NCI-H1417 (cell line): ENCODE measurements at places on chromosomes 2 and 18.
A peak's percentile ranks its signal among the peaks of the same experiment; 100 is the strongest.

- DNase-seq, result peak; percentile 42
Observed at GRCh38 chr2:160271171-160272086, 71.4 kb upstream of the ITGB6 start.

GRCh38 chr18:10518595-10519255 is 7.1 kb upstream of the NAPG start:
- DNase-seq, result peak; percentile 55

GRCh38 chr2:73935641-73936040 is 9.0 kb downstream of the DGUOK start:
- DNase-seq, result no peak

DNA sequence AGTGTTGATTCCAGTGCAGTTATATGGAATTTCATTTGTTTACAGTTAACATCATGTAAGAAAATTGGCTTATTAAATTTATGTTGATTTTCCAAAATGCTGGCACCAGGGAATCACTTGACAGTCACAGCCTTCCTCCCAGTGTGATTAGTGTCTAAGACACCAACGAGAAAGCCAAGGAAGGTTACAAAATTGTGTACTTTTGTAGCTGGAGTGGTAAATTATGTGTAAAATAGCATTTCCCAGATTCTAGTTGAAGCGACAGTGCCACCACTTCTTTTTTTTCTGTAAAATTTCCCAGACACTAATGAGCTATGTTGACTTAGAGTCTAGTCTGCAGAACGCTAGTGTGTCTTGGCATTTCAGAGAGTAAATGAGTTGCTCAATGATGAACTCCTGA is 101.3 kb downstream of the NCK2 start:
- DNase-seq, result no peak

DNA sequence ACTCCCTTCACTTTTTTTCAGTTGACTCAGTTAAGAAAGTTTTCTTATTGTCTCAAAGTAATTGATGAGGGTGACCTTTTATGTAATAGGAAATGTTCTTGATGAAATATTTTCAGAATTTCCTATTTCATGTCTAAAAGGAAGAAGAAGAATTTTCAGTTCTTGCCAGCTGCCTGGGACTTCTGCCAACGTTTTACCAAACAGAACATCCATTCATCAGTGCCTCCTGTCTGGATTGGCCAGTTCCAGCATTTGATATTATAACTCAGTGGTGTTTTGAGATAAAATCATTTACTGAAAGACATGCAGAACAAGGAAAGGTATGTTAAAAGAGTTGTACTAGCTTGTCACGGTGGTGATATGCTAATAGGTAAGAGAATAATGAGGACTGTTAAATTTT is 104.7 kb upstream of the MYO3B start:
- no peak for DNase-seq

DNA sequence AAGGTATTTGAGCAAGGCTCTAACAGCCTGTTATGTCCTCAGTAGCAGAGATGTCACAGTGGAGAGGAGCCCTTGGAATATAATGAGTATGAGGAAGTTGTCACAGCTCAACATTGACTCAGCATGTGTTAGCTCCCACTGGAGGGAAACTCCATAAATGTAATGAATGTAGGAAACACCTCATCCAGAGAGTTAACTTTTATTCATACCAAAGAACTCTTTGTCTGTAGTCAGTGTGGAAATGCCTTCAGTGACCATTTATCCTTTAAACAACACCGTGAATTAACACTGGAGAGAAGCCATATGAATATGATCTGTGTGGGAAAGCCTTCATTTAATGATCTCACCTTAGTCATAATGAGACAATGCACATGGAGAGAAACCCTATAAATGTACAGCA is 59.7 kb downstream of the CYP1B1 start:
- no peak for DNase-seq

GRCh38 chr18:36513556-36513955 is 216.0 kb downstream of the FHOD3 start:
- DNase-seq, result peak; percentile 58

DNA sequence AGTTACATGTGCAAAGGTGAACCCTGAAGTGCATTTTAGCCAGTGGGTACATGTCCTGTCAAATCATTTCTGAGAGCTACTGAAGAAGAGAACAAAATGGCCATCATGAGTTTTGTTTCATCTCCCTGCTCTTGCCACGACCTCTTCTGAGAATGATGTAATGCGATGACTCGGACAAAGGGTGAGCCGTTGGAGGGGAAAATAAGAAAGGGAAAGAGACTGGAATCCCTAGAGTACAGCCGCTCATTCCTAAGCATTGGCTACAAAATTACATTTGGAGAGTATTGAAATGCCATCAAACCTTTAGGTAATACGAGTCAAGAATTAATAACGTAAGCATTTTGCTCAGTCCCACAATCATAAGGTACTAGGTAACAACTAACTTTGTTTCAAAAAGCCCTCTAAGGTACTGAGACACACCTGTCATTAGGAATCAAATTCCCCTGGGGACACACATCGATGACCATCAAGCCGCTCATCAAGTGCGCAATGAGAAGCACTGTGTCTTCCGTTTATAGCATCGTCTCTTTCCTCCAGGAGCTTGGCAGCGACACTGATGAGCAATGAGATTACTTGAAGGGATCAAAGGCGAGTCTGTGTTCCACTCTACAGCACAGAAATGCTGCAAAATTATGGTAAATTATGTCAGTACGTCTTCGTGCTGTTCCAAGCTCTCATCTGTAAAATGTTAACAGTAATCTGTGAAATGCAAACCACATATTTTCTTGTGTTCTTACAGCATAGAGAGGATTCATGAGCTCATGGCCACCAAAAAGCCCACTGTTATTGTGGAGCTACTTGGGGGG is 97.3 kb upstream of the PIEZO2 start:
- no peak for DNase-seq

- DNase-seq, result no peak
Observed at GRCh38 chr2:167289651-167290410, 401.6 kb downstream of the XIRP2 start.

DNA sequence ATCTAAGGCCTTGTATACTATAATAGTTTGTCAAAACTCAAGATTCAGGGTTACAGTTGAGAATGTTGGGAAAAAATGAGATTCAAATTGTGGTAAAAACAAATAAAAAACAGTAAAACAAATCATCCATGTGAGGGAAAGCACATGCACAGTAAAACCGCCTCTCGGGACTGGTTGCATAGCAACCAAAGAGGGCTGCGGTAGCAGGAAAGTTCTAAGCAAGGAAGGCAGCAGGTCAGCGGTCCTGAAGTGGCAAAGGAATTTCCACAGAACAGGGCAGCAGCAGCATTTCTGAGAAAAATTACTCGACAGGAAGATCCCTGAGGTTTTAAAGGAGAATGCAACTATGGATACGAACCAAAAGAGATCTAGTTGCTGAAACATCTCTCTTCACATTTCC is 93.7 kb downstream of the DYNAP start:
- DNase-seq, result peak; percentile 49

- no peak for DNase-seq
Observed at GRCh38 chr18:24185805-24186204, 46.9 kb downstream of the CABYR start.

- DNase-seq, result no peak
Observed at GRCh38 chr2:230783101-230783500, 70.5 kb downstream of the CAB39 start.

DNA sequence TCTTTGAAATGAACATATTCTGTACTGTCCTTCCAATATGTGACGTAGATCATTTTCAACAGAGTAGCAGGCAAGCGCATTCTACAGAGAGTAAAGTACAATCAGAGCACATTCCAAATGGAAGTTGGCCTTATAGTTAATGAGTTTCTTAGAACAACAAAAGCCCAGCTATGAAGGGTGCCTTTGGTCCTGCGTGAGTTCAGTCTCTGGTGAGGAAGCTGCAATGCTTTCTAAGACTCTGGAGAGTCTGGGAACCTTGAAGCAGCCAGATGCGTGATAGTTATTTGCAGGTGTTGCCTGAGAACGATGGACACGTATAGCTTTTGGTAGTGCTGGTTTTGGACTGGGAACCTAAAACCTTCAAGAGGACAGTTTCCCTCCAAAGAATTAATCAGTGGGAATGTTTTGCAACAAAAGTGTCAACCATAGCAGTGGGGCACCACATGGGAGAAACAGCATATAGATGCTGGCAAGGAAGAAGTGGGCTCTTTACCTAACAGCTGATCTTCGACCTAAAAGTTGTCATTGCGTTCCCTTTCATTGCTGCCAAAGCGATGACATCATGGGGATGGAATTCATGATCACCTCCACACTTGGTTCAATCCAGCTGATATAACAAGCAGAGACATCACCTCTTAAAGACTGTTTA is 9.3 kb upstream of the SNORC start:
- DNase-seq, result no peak

- peak; percentile 56 for DNase-seq
Observed at GRCh38 chr18:79766308-79766707, 31.4 kb upstream of the KCNG2 start.

GRCh38 chr2:70703900-70704549 is 64.0 kb downstream of the ADD2 start:
- no peak for DNase-seq

GRCh38 chr2:190997526-190998113 is 16.4 kb downstream of the STAT1 start:
- DNase-seq, result peak; percentile 42

GRCh38 chr2:234454433-234454832 is 42.4 kb downstream of the ARL4C start:
- DNase-seq, result no peak

DNA sequence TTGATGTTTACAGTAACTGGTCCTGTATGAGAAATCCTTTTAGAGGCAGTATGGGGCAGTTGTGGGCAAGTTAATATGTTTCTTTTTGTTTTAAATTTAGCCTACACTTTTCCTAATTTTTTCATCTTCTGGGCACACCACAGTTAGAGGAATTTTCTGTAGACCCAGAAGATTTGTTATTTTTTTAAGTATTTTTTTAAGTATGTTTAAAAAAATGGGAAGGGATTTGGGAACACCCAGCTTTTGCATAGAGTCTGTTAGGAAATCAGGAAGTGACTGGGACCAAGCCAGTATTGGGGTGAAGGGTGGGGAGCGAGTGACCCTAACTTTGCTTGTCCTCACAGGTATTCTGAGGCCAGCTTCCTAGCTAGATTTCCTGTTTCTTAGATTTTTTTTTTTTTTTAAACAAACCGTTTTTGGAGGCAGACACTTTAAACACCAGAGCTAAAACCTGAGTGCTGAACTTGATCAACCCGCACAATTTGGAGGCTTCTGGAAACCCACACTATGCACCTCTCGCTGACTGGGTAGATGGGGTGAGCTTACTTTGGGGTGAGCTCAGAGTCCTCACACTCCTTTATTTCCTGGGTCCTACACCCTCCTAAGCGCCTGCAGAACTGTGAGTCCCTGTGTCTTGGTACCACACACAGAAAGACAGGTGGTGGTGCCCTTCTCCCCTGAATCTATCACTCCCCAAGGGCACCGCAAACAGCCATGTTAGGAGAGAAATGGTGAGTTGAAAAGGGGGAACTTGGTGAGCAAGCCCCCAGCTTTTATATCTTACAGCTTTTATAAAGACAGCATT is 5.2 kb downstream of the GATA6 start:
- DNase-seq, result no peak

DNA sequence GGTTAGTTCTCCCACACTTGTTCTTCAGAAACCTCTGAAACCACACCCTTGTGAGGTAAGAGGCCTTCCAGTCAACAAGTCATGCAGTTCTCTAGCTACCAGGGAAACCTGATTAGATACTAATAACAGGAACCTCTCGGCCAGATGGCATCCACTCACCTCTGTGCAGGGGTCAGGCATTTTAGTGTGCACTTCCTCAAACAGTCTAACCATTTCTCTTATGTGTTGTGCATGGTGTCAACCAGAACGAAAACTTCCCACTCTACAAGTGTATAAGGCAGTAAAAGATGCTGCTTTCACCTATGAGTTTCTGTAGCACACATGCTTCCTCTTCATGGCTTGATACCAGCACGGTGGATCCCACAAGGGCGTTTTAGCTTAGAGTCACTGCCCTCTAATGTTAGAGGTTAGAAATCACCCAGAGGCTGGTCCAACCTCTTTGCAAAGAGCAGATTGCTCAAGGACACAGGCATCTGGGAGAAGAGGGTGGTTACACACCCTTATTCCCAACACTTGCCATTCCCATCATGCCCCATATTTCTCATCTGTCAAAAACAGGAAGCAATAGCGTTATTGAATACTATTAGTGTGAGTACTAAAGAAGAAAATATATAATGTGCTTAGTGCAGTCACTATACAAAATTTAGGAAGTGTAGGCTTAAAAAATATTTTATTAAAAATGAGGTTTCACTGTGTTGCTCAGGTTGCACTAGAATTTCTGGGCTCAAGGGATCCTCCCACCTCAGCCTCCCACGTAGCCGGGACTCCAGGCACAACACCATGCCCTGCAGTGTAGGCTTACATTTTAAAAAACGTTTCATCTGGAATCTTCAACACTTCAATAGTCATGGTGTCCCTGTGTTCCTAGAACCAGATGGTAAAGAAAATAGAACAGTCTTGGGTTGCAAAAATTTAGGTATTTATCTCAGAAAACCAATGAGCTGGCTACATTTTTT is 34.5 kb upstream of the RAB31 start:
- DNase-seq, result peak; percentile 36

GRCh38 chr18:36189486-36189885 is 2.2 kb downstream of the MOCOS start:
- DNase-seq, result no peak

DNA sequence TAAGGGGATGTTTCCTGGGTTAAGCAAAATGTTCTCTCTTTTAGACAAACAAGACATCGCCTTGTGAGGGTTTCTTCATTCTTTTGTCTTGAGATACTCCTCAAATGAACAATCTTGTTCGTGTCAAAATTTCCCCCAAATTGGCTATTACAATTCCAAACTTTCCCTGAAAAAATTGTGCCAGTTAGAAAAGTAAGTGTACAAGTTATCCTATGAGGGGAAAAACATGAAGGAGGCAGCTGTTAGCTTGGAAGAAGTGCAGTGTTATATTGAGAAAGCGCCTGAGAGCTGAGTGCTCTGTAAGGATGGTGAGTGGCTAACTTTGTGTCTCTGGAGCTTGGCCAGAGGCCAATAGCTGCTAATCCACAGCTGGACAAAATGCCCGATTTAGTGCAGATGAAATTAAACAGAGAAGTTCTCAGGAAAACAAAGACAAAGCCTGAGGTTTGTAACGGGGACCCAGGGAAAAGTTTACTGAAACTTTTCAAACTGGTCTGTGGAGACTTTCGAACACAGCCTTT is 14.1 kb upstream of the PLEKHH2 start:
- no peak for DNase-seq

DNA sequence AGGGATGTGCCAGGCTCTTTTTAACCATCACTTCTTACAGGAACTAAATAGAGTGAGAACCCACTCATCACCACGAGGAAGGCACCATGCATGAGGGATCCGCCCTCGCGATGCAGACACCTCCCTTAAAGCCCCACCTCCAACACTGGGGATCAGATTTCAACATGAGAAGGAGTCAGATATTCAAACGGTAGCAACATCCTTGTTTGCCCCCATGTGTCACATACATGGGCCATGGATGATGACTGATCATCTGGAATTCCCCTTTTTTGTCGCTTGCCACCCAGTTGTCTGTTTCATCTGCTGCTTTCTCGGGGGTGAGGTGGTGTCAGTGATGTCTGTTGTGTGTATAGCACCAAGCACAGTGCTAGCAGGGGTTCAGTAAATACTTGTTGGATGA is 57.9 kb downstream of the NCK2 start:
- no peak for DNase-seq
